Activated CD4-positive, CD25-positive, alpha-beta regulatory T cell (primary cell): ENCODE measurements at places on chromosomes 4 and X.

DNA sequence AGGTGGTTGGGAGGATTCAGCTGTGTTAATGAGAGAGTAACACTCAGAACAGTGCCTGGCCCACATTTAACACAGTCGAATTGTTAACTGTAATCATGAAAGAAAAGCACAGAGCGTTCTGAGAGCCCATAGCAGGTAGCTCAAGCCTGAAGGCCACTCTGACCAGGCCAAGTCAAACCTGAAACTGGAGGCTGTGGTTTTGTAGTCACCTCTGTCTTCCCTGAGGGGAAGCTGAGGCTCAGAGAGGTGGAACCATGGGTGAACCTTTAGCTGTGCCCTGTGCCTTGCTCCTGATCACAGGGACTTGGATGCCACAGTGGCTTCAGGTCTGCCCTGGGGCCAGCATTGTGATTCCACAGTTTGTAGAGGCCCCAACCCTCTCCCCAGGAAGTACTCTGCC is 16.6 kb upstream of the UBA1 start:
- no peak for DNase-seq

DNA sequence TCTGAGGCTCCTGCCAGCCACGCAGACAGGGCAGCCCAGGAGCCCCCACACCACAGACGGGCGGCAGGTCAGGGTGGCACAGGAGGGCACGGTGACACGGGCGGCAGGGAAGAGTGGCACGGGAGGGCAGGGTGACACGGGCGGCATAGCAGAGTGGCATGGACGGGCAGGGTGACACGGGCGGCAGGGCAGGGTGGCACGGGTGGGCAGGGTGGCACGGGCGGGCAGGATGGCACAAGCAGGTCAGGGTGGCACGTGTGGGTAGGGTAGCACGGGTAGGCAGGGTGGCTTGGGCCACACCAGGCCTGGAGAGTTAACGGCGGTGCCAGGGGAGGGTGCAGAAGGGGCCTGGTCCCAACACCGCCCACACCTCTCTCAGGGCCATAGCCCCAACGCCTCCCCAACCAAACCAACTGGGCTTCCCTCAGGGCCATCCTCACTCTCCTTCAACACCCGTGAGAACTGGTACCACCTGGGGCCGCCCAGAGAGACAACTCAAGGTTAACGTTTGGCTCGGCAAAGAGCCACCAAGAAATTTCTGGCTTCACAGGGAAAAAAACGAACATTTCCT is 3.4 kb downstream of the CTBP1 start:
- DNase-seq, result no peak

- no peak for DNase-seq
These were observed at the start of gene GLRB for GRCh38 chr4:157075811-157076577. Gene GLRB, plus strand, starts transcription at chr4:157076150. Its CDS starts 1,875 bp downstream, at chr4:157078025.

GRCh38 chr4:91319556-91320268 is 984.1 kb upstream of the GRID2 start:
- DNase-seq, result no peak

GRCh38 chr4:128006592-128006991 is 41.4 kb downstream of the ABHD18 start:
- DNase-seq, result no peak

DNA sequence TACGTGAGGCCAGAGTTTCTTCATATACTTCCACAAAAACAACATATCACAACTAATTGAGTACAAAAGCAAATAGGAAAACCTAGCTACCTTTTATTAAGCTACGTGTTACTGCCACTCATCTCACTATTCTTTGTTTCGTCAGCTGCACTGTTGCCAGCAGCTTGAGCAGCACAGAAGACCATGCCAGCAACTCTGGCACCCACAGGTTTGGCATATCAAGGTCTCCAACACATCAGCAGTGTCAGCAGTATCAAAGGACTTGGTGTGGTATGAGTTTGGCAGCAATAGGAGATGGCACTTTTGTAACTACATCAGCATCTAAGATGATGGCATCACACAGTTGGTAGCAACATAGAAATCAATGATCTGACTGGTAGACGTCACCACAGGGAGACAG is 30.7 kb downstream of the CDKL2 start:
- DNase-seq, result no peak
